ENCODE measurements at places on chromosomes 3 and 15. TPM values are rescaled to one million over a fixed set of nuclear protein-coding genes. Genes with fewer than 3 reads are reported as not detected.

ZPLD1 gene
- total RNA-seq: 0.06 TPM

DNA sequence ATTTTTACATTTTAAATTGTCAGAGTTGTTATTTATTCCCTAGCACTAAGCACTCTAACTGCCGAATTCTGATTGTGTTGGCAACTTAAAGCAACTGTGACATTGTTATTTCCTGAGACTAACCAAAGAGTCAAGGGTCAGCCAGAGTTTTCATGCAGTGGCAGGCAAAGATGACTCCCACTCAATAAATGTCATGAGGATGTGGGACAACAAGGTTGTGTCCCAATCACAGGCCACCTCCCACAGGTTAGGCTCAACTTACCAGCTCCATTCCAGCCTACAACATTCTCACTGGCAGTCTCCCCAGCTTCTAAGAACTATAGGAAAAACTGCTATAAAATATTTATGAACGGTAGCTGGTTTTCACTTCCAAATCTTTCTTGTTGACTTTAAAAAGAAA lies 80.1 kb downstream of the RSL24D1 start:
- DNase-seq: no peak

- DNase-seq: no peak
These were observed 59.8 kb upstream of the BOC start for GRCh38 chr3:113151461-113152031.

DNA sequence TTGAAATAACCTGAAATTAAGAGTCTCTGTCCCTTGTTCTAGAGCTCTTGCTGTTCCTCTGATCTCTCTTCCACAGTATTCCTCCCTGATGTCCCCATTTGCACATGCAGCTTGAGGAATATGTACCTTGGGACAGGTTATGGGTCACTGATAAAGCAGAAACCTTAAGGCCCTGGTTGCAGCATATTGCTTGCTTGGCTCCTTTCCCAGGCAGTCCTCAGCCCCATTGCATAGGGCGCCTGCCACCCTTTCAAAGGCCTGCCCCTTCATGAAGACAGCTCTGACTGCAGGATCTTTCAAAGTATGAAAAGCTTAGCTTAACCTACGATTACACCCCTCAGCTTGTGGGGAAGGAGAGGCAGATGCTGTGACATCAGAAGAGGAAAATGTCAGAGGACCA lies 51.6 kb downstream of the WDR76 start:
- no peak for DNase-seq

IL12A gene
- total RNA-seq: 2.1 TPM

- DNase-seq: no peak
These were observed 25.5 kb downstream of the EIF2AK4 start for GRCh38 chr15:39959411-39959810.

ANKDD1A gene
- total RNA-seq: 1.1 TPM

DNA sequence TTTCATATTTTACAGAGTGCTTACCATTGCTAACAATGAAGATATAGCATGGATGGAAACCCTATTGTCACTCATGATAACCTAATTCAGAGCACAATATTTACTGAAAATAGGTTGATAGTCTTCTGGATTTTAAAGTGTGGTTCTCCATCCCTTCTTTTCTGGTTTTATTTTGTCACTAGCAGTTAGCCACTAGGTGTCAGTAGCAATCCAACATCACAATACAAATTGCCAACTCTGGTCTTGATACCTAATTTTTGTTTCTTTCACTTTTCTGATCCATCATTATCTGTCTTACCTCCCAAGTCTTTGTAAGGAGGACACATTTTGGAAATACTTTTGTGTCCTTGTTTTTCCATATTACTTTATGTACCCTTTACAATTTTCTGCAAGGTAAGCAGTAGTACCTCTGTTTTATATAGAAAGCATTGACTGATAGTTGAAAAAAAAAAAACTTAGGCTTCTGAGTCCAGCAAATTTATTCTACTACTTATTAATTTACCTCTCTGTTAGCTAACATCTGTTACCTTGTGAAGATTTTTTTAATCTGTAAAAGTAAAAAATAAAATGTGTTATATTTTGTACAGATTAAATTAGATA lies 28.3 kb upstream of the CRYBG3 start:
- peak; percentile 53 for DNase-seq

DNA sequence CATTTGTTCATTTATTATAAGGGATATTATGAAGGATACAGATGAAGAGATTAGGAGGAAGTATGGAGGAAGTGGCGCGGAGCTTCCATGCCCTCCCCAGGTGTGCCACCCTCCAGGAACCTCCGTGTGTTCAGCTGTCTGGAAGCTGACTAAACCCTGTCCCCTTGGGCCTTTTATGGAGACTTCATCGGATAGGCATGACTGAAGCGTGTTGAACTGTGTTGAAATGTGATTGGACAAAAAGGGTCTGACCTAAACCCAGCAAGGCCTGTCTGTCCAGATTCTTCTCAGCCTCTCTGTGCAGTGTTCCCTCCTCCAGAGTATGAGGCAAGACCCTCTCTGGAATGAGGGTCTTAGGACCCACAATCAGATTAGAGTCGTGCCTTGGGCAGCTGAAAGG lies 31.7 kb downstream of the HACD3 start:
- DNase-seq: no peak

DNA sequence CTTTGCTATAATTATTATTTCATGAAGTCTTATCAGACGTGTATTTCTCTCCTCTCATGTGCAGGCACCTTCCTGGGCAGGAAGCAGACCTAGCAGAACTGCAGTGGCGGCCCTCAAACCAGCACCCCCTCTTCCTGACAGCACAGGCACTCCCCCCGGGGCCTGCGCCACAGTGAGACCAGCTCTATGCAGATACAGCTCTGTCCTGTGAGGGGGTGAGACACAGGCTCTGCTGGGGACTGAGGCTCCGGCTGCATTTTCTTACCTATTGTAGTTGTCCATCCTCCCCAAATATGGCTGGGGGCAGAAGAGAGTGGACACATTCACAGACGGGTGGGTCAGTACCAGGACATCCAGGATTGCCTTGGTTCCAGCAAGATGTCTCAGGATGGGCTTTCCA lies 5.0 kb downstream of the CISH start:
- no peak for DNase-seq

- DNase-seq: no peak
These were observed 562.6 kb downstream of the ZNF385D start for GRCh38 chr3:21188459-21188858.

- DNase-seq: no peak
These were observed 61.8 kb downstream of the RUBCN start for GRCh38 chr3:197674741-197675562.

CHAC1 gene
- total RNA-seq: 35.4 TPM

AADACL2 gene
- not detected for total RNA-seq

- DNase-seq: no peak
These were observed 75.1 kb upstream of the GUCA1C start for GRCh38 chr3:109028753-109029152.

GRCh38 chr3:46183330-46183729 lies 24.8 kb downstream of the CCR1 start:
- DNase-seq: peak; percentile 12

DNA sequence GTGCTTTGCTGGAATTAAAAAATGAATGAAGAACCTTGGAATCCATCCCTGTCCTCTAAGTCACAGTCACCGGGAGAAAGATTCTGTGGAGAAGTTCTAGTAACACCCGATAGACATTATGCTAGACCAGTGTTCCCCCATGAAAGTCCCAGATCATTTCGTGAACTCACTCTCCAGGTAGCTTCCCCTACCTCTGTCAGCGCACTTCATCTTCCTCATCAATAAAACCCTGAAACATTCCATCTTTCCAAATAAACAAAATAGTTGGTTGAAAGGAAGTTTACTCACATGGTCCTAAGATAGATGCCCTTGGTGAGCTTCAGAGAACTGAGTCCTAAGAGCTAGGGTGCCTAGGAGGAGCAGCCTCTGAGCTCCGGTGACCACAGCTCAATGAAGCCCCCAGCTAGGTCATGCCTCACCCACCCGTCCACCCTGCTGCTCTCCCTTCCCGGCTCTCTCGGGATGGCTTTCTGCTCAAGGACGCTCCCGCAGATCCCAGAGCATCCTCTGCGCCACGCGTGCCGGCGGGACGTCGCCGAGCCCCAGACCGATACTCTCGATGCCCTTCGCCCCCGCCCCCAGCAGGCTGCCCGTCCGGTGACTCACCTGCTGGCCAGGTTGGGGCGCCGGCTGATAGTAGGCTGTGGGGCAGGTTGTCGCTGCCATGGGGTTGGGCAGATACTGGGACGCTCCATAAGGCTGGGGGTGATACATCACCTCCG lies 776 bp downstream of the VGLL3 start:
- peak; percentile 5 for DNase-seq

- DNase-seq: no peak
These were observed 311.4 kb downstream of the UNC13C start for GRCh38 chr15:54289590-54290136.

DNA sequence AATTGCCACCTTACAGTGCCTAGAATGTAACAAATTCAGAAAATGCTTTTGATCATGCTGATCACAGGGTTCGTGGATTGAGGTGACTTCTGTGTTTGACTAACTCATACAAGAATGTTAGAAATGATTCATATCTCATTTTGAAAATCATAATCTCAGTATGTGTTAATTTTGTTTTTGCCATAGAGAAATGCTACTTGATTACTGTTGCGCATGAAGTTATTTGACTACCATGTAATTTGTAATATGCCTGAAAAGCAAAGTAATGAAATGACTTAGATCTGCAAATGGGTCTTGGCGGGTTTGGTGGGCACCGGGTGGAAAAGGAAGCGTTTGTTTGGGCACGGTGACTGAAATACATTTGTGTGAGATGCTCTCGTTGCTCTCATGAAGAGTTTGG lies 173.6 kb upstream of the BHLHE40 start:
- no peak for DNase-seq

LARP6 gene
- 45.5 TPM for total RNA-seq

GRCh38 chr3:168083906-168084305 lies 11.8 kb downstream of the GOLIM4 start:
- DNase-seq: no peak

DNA sequence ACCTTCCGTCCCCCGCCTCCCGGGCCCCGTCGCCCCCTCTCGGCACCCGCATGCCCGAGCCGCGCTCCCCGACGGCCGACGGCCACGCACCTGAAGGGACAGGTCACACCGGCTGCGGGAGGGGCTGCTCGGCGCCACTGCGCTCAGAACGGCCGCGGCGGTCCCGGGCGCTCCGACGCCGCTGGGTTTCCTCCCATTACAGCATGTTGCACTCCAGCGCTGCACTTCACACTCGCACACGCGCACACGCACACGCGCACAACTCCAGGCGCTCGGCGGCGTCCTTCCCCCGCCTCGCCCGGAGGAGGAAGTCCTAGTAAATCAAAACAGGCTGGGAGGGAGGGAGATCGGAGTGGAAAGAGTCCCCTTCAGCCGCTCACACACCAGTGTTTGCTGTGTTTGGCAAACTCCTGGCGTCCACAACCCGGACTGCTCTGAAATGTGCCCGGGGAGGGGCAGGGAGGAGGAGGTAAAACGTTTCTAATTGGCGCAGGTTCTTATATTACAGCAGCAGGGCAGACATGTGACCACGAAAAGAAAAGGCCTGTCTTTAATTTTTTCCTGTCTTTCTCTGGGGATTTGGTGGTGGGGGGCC lies 76.7 kb upstream of the VGLL4 start:
- DNase-seq: peak; percentile 71

CD200 gene
- total RNA-seq: not detected

KBTBD13 gene
- not detected for total RNA-seq

GOLGA8R gene
- not detected for total RNA-seq

DNA sequence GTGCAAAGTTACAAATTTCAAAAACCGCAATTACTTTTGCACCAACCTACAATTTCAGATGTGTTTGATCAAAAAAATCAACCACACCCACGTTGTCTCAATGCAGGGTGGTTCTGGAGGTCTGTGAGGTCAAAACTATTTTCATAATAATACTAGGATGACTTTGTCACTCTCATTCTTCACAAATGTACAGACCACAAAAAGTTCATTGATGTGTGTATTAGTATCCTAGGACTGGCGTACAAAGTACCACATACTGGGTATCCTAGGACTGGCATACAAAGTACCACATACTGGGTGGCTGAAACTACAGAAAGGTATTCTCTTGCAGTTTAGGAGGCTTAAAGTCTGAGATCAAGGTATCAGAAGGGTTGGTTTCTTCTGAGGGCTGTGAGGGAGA lies 13.0 kb downstream of the SUCLG2 start:
- no peak for DNase-seq

PPM1M gene
- 4.4 TPM for total RNA-seq

SLC2A2 gene
- not detected for total RNA-seq

- DNase-seq: no peak
These were observed 34.0 kb downstream of the IQCB1 start for GRCh38 chr3:121800906-121801305.

GRCh38 chr3:71784914-71785531 lies at the start of gene PROK2:
Gene PROK2 (minus strand): TSS chr3:71785148. CDS start chr3:71785052, 96 bp downstream.
- no peak for DNase-seq

GRCh38 chr3:127652246-127652995 lies 20.3 kb upstream of the ABTB1 start:
- peak; percentile 53 for DNase-seq

All from H4 (cell line).